CD4-positive, alpha-beta T cell treated with Interleukin-21 for 1 hour (primary cell): ENCODE measurements at places on chromosomes 7 and 10.

GRCh38 chr10:130111852-130112180, 1.2 kb upstream of the C10orf143 start:
- DNase-seq, result no peak

DNA sequence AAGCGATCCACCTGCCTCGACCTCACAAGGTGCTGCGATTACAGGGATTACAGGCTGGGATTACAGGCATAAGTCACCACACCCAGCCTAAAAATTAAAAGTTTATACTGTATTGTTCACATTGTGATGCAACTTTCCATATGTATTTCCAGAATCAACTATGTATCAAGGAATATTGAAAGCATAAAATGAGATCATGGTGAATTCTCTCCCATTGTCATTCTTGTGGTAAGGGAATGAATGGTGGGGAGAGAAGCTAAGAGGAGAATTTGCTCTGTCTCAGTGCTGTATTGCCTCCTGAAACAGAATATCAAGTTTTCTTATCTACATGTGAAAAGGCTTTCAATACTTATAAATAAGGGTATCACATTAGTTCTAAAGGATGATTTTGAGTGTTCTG, 81.7 kb downstream of the CD36 start:
- DNase-seq, result no peak

DNA sequence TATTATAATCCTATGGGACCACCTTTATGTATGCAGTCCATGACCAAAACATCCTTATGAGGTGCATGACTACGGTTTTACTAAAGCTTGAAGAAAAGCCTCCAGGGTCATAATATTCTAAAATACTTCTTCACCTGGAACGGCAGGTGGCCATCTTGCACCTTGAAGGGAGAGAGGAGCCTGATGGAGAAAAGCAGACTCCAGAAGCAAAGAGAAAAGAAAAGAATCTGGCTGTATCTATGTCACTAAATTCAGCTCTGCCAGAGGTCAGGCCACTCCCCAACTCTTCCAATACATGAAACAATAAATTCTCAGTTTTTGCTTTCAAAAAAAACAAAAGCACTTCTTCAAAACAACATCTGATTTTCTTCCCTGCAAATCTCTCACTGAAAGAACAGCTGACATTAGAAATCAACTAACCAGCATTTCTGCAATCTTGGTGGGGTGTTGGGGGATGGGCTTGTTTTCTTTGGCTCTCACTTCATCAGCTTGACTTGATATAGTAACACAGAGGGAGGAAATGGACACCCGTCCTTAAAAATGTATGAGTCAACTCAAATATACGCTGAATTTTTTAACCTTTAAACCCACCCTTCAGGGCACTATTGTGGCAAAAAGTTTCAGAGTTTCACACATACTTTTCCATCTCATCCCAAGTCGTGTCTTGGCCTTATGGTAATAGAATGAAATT, 21.7 kb downstream of the HIBADH start:
- DNase-seq, result no peak

GRCh38 chr7:17523813-17524739, 225.6 kb downstream of the AHR start:
- DNase-seq, result no peak

GRCh38 chr7:101390901-101391301, 28.2 kb downstream of the COL26A1 start:
- peak; percentile 24 for DNase-seq

DNA sequence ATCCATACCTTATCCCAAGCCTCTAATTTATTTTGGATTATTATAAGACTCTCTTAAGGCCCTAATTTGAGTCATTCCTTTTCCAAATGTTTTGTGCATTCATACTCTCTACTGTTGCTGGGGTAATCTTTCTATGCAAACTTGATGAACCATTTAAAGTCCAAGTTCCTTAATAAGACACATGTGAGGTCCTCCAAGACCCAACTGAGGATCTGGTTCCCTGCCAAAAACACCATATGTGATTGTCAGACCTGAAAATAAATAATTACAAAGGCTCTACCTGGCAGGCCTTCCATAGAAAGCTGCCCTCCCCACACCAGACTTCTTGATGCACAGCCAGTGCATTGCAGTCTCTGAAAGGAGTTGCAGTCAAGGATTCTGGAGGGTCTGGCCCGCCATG, 257.9 kb upstream of the AKR1E2 start:
- DNase-seq, result no peak

GRCh38 chr7:123070702-123071286, 75.3 kb upstream of the TAS2R16 start:
- DNase-seq, result no peak

DNA sequence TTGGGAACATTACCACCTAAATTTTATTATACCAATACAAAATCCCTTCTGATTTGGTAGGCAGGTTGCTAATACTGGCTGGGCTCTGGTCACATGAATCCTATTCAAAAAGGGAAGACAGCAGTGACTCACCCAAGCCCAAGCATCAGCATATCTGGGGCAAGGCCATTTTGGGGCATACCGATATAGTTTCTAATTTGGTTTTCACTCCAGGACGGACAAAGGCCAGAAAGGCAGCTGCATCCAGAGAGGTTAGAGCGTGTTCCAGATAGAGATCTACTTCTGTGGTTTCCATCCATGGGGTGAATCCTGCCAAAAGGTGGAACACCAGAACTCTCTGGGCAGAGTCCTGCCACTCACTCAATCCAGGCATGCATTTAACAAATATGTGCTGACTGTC, 335.8 kb downstream of the ELMO1 start:
- no peak for DNase-seq

DNA sequence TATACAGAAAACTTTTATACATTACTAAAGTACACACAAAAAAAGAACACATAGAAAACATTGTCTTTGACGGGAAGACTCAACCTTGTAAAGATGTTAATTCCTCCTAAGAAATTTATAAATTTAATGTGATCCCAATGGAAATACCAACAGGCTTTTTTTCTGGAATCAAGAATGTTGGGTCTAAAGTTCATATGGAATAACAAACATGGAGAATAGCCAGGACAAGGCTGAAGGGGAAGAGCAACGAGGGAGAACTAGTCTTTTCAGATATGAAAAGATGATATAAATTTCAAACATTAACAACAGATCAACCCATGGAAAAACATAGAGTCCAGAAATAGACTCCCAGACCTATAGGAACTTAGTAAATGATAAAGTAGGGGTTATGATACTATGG, 19.8 kb downstream of the HIPK2 start:
- DNase-seq, result no peak

DNA sequence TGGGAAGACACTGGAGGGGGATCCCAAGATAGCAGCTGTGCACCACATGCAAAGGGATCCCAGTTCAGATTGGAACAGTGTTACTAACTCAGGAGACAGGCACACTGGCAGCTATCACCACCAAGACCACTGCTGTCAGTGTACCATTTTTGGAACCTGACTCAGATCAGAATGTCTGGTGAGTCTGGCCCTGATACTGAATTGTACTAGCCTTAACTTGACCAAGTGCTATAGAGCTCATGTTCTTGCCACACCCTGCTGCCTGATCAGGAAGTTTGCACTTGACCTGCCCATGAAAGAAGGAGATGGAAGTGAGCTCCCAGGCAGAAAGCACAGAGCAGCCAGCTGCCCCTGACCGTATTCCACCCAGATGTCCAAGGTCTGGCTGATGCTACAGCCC, 4.8 kb upstream of the PRRT4 start:
- DNase-seq, result no peak

GRCh38 chr10:19096501-19097073, 48.0 kb downstream of the MALRD1 start:
- no peak for DNase-seq

DNA sequence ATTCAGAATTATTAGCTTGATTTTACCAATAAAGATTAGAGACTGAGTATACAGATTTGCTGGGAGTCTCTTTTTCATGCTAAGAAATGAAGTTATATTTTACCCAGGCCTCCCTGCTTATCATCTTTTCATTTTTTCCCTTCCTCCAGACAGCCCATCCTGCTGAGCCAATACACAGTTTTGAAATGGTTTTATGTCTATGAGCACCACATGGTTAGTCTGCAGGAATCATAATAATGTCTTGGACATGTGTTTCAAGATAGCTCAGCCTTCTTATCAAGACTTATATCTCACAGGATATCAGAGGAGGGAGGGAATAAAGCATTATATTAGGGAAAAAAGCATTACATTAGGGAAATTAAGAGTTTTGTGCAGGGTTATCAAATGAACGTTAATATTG, 157.1 kb downstream of the EXOC4 start:
- DNase-seq, result no peak

- DNase-seq, result no peak
These were observed 31.6 kb downstream of the CALML5 start for GRCh38 chr10:5467634-5468255.

DNA sequence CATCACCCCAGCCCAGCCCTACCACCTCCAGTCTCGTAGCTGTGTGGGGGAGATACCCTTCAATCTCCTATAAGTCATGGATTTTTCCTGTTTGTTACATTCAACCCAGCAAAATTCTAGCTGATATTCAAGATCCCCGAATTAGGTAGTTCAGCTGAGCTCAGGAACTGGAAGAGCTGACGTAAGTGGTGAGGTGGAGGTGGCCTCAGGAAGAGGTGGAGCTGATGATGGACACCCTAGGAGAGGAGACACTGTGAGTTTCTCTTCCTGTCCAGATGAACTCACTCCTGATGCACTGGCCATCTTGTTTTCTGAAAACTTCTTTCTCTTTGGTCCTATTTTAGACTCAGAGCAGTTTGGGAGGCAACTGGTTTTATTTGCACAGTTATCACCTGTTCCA, 90.5 kb upstream of the PITRM1 start:
- DNase-seq, result no peak

- DNase-seq, result no peak
These were observed 41.7 kb downstream of the INPP5A start for GRCh38 chr10:132579027-132579859.

DNA sequence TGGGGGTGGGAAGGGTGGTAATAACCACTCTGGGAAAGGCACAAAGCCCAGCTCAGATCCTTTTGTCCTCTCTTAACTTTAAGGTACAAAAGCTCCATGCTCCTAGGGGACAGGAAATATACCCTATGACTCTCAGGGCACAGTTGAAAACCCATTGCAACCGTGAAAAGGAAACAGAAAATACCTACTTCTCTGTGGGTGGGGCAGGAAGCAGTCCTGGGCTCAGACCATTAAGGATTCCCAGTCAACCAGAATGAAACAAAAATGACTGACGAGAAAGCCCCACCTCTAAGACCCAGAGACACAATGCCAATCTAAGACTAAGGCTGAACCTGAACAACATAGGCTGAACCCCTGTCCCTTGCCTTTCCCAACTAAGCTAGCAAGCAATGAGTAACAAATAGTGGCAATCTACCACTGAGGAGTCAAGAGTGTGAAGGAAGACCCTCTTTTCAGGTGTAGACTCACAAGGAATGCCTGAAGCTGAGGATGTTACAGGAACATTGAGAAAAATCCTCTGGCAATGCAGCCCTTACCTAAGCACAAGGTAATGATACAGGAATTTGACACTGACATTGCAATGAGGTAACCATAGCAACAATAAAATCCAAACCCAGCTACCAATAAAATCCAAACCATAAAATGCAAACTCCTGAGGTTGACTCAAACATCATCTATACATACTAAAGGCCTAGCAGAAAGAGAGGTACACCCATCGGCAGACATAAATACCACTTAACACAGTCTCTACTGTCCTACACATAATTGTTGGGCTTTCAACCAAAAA, 380.1 kb downstream of the HPSE2 start:
- no peak for DNase-seq

DNA sequence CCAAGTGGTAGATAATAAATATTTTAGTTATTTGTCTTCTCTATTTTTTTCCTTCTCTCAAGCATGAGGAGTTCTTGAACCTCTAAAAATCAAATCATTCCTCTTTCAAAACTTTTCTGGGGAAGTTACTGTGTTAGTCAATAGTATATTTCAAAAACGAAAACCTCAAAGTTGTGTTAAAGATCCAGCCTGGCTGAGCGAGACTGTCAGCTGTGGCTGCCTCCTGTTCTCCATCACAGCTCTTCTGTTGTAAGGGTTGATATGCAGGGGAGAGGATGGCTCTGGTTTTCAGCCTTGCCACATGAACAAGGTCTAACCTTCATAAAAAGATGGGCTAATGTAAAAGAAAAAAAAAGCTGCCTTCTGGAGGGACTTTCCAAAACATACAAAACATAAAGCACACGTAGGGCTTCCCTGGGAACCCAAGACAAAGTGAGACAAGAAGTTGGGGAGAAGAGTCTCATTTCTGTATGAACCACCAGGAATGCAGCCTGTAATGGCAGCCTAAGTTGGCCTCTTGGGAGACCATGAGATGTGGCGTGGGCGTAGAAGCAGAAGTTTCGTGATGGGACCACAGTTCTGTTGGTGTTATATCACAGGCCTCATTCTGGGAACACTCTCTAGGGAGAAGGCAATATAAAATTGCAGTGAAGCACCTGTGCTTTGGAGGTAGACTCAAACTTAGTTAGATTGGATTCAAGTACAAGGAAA, 77.9 kb upstream of the FHIP2A start:
- no peak for DNase-seq

GRCh38 chr10:132571650-132572544, 34.3 kb downstream of the INPP5A start:
- DNase-seq, result peak; percentile 47

GRCh38 chr10:60914690-60915141, 29.3 kb downstream of the RHOBTB1 start:
- no peak for DNase-seq

DNA sequence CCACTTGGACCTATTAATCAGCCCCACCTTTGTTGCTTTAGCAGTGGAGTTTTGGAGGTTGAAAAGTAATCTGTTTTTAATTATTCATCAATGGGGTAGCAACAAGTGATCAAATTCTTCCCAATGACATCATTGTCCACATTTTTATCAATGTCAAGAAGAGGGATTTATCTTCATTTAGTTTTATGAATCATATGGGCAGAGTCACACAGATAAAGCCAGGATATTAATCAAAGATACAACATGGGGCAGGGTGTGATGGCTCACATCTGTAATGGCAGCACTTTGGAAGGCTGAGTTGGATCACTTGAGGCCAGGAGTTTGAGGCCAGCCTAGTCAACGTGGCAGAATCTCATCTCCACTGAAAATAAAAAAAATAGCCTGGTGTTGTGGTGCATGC, 388.4 kb upstream of the POM121L12 start:
- DNase-seq, result no peak

- DNase-seq, result no peak
These were observed 399.5 kb upstream of the ANKRD30A start for GRCh38 chr10:36725581-36726520.

DNA sequence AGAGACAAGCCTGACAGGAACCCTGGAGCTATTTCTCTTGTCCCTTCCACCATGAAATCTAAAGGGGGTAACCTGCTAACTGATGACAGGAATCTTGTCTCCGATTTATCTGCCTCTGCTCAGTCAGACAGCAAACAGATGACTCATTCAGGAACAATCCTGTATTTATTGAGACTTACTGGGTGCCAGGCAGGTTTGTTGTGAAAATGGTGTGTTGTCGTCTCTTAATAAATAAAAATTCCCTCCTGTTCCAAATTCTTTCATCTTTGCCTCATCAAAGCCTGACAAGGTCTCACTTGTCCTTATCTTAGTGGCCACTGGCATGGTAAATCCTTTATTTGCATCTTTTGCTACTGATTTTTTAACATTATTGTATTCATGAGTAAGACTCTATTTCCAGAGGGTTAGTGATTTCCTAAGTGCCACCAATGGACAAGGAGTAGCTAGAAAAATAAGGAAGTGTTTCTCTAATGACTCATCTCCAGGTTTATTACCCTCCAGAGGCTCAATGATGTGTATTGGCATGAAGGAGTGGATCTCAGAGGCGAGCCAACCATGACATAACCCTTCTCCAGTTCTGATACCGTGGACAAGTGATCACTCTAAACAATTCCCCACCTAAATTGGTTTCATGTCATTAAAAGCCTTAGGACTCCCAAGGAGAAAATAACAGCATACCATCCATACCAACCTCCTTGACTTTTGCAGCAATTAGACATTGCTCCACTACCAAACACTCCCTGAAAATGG, 724.0 kb downstream of the GRID1 start:
- DNase-seq, result no peak
